Heart left ventricle (tissue), 16 donors: ENCODE measurements at places on chromosomes 13 and 19.
A peak's percentile ranks its signal among the peaks of the same experiment; 100 is the strongest.

DNA sequence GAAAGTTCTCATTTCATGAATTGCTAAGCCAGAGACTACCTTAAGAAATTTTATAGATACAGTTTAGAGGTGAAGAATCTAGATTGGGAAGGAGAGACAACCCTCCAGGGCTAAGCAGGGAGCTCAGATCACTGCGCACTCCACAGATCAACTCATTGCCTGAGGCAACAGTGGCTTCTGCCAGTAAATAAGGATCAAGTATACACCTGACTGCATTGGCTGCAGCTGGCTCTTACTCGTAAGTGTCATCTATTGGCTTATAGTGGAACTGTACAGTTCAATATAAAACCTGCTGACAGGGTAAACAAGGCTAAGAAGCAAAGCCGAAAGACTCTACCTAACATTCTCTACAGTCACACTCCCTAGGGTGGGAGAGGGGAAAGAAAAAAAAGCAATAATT, 18.0 kb upstream of the C1QTNF9B start:
- DNase-seq = no peak

DNA sequence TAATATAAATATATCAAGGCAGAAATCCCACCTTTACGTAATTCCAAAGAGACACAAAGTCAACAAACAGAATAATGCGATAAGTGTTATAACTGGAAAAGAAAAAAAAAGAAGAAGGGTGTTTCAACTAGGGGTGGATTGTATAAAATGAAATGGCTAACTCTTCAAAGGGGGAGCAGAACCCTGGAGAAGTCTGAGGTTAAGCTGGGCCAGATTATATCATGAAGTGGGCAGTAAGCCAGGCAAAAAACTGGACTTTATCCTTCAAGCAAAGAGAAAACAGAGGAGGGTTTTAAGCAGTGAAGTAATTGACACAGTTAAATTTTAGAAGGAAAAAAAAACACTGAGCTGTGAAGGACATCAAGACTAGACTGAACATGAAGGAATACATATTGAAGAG, 41.9 kb downstream of the TBC1D4 start:
- DNase-seq = no peak

DNA sequence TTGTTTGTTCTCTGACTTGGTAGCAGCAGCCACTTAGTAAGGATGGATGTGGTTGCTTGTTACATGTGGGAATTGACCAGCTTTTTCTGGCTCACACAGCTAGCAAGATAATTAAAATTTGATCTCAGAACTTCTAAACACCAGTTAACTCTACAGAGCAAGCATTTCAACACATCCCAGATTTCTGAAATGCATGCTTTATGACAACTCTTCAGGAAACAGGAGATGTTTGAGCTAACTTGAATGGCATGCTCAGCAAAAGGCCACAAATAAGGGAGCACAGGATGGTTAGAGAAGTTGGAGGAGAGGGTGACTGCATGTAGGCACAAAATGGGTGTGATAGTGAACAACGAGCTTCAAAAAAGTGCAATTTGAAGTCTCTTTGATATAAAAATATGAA, 167.1 kb upstream of the SPRY2 start:
- no peak for DNase-seq

DNA sequence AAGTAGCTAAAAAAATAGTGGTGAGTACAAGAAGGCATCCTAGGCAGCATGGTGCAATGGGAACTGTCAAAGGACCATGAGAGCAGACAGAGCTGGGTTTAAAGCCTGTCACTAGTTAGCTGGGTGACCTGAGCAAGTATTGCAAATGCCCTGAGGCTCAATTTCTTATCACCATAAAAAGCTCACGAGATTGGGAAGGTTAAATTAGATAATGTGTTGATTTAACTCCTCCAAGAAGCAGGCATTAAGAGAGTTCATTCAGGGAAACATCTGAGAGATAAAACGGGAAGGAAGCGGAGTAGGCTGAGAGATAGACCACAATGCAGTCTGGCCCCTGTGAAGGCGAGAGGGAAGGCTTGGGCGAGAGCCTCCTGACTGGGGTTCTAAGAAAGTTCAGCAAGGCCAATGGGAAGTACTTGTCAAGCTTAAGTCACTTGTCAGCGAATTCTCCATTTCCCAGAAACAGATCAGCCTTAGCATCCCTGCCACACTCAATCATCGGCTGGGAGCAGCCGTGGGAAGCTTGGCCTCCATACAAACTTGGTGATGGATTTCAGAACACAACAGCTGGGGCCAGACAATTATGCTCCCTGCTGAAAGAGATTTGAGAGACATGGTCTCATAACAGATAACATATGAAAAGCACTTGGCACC, 105.5 kb downstream of the POU4F1 start:
- no peak for DNase-seq

- no peak for DNase-seq
These were observed 15.7 kb downstream of the ZNF66 start for GRCh38 chr19:20791806-20792205.

- DNase-seq = no peak
These were observed 19.3 kb downstream of the PLPP2 start for GRCh38 chr19:271856-272255.

DNA sequence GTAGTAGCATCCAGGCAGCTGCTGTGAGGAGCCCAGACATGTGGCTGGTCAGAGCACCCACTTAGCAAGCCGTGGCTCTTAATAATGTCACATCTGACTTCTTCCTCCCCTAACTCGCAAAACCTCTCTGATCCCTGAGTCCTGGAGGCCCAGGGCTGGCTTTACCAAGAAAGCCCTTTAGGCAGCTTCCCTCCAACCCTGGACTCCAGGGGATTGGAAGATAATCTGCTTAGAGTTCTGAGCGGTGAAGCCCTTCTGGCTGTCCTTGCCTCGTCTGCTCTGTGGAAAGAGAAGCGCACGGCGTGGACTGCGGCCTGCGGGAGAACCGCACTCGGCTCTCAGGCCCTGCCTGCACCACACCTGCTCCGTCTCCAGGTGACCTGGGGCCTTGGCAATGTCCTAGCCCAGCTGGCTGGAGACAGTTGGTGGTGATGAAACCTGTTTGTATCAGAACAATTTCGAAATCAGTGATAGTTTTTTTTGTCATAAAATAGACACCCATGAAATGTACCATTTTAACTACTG, 64.5 kb upstream of the MCF2L start:
- no peak for DNase-seq

DNA sequence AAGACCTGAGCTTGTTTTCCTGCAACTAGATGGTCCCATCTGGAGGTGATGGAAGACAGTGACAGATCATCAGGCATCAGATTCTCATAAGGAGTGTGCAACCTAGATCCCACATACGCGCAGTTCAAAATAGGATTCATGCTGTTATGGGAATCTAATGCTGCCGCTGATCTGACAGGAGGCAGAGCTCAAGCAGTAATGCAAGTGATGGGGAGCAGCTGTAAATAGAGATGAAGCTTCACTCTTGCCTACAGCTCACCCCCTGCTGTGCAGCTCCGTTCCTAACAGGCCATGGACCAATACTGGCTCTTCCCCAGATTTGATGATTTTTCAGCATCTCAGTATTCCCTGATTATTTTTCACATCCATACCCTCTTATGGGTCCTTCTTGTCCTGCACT, 208.4 kb upstream of the RXFP2 start:
- DNase-seq = no peak

GRCh38 chr13:76836311-76836710, 49.9 kb downstream of the KCTD12 start:
- no peak for DNase-seq

DNA sequence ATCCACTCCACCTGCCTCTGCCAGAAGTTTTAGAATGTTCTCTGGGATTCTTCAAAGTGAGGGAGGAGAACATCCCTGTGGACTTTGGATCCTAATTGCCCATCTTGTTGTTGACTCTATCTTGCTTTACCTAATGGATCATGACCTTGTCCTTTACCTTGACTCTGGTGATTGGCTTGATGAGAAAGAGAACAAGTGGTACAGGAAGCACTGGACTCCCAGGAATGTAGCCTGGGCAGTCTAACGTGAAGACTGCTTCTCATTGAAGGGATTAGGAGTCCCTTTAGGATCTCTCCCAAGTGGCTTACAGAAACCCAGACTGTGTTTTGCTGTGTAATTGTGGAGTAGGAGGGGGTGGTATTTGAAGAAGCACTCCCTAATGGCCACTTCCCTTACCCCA, 63.9 kb downstream of the SLC10A2 start:
- no peak for DNase-seq

DNA sequence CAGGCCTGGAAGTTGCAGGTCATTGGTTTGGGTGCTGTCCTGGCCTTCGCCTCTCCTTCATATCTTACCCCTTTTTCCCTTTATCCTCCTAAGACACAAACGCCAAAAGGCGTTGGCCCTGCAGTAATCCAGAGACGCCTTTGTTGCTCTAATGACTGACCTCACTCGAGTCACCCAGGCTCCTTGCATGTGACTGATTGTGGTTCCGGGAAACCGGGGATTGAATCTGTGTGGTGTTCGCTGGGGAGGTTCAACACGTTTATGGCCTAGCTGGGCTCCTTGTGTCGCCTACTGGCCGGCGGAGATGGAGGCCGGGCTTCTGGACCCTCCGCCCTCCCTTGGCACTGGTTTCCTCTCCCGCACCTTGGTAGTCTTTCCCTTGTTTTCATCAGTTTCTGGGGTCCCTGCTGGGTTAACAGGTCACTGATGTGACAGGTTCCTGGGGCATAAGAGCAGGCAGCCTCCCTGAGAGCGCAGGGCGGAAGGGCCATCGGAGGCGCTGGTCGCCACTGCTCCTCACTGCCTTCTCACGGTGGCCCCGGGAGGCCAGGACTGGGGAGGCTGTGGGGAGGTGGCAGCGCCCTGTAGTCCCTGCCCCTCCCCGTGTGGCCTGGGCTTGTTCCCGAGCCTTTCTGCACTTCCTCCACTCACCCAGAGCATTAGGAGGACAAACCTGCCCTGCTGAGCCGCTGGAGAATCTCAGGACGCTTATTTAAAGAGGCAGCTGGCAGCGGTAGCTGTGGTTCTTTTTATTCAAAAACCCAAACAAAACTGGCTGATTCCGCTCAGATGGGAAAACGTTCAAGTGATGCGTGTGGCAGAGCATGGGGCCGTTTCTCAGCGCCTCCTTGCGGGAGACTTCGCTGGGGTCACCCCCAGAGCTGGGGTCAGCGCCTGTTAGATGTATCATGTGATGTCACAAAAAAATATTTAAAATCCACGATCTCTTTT, 18.1 kb upstream of the NDUFS7 start:
- DNase-seq = no peak

GRCh38 chr13:49733181-49733951, 42.1 kb upstream of the EBPL start:
- DNase-seq = no peak

DNA sequence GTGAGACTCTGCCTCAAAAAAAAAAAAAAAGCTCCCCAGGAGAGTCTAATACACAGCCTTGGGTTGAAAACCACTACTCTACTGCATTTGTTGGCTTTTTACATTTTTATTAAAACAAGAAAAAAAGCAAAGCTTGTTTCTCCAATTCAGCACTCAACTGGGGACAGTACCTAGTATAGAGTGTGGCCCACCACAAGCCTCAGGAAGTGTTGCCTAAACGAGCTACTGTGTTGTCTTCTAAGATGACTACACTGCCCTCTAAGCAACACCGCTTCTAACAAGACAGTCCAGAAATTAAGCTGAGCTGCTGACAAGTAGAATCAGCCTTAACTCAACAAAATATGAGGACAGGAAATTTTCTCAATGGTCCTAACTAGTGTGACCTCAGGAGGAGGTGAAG, 522.2 kb downstream of the FGF9 start:
- DNase-seq = no peak

GRCh38 chr13:113618455-113618854, 33.9 kb downstream of the TFDP1 start:
- DNase-seq = peak; percentile 9

GRCh38 chr19:45086480-45086879, 6.5 kb upstream of the PPP1R37 start:
- no peak for DNase-seq

DNA sequence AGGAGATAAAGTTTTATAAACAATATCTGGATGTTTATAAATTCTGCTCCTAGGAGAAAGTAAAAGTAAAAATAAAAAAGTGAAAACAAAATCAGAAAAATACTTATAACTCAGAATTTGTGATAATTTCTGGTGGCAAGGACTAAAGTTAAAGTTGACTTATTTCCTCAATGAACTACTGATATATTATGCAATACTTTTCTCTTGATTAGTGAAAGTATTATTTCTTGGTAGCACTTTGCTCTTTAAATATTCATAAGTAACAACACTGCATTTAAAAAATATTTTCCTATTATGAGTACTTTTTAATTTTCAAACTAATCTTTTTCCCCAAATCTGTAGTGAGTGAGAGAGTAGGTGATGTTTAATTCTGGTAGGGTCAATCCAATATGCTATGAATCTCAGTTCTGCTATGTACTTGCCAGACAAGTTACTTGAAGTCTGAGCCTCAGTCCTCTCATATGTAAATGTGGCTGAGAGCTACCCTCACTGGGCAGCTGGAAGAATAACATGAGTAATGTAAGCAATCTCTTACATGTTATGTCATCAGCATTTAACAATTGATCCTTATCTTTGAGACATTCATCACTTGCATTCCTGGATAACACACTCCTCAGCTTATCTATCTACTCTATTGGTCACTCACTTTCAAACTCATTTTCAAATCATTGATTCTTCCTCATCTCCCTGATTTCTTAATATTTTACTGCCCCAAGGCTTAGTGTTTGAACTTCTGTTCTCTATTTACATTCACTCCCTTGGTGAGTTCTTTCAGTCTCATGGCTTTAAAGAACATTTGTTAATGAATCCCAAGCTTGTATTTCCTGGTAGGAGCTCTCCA, 239.0 kb downstream of the RGCC start:
- no peak for DNase-seq

DNA sequence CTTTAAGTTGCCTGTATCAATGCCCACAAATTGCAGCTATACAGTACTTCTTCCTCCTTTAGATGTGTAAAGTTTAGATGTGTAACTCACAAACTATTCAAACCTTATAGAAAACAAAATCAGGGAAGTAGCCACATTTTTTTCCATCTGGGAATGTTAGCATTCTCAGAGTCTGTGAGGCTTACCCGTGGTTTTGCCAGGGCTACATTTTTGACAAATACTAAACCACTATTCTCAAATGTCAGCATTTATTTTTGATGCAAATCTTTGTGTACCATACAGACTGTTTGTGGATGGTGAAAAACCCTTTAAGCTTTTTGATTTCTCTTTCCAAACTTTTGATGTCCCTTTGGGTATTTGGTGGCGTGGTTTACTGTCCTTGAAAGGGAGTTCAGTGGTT, 216.4 kb downstream of the POSTN start:
- DNase-seq = no peak

GRCh38 chr13:34522808-34523207, 419.3 kb upstream of the NBEA start:
- no peak for DNase-seq

DNA sequence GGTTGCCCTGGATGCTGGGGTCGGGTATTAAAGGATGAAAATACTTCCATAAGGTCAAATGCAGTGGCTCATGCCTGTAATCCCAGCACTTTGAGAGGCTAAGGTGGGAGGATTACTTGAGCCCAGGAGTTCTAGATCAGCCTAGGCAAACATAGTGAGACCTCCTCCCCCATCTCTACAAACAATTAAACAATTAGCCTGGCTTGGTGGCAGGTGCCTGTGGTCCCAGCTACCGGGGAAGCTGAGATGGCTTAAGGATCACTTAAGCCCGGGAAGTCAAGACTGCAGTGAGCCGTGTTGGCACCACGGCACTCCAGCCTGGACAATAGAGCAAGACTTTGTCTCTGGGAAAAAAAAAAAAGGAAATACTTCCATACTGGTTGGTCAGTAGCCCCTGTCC, 1.5 kb downstream of the KLK11 start:
- DNase-seq = no peak
